Stimulated activated CD8-positive, alpha-beta memory T cell treated with anti-CD3 and anti-CD28 coated beads, Interleukin-4, amount 100 ng/mL, for 24 hours (primary cell): ENCODE measurements at places on chromosomes 3 and 15.

DNA sequence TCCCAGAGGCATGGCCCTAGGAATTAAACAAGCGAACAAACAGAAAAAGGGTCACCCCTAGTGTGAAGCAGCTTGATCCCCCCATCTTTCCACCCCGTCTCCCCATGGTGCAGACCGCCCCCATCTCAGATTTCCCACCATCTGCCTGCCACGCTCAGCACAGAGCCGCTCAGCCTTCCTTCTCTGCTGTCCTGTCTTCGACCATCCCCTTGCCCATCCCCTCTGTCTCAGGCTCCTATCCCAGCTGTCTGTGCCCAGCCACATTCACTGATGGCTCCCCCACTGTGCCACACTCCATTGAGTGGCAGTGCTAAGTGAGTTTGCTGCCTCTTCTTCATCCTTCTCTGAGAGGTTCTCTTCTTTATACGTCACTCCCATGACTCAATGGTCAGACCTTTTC, 11.7 kb upstream of the BTBD1 start:
- no peak for DNase-seq

- no peak for DNase-seq
Measured at GRCh38 chr15:73326157-73326556, 42.6 kb downstream of the HCN4 start.

DNA sequence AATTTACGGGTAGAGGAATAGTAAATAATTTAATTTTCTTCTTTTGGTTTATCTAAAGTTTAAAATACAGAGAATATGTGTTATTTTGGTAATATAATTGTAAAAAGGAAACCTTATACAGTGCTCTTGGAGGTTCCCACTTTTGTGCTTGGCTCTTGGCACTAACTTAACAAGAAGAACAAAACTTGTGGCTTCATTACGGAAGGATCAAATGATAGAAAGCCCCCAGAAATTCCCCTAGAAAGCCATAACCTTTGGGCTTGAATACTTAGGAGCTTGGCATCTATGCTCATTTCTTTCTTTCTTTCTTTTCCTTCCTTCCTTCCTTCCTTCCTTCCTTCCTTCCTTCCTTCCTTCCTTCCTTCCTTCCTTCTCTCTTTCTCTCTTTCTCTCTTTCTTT, 197.5 kb downstream of the SOX2 start:
- DNase-seq, result no peak

GRCh38 chr3:85574006-85574705, 615.4 kb downstream of the CADM2 start:
- no peak for DNase-seq

- no peak for DNase-seq
Measured at GRCh38 chr3:105598042-105598796, 231.5 kb downstream of the ALCAM start.

DNA sequence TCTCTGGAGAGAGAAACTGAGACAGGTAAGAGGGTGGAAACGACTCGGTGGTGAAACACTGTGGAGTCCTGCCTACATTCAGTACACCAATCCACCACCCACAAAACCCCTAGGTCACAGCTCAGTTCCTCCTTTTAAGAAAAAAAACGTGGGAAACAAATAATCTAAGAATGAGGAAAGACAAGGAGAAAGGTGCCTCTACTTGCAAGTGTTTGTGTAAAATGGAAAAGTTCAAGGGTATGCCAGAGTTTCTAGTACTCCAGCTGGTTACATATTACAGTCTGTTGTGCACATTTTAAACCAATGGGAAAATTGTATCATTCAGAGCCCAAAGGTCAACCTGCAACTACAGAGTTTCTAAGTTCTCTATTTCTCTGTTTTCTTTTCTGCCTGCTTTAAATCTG, 32.2 kb downstream of the HGD start:
- DNase-seq, result no peak

DNA sequence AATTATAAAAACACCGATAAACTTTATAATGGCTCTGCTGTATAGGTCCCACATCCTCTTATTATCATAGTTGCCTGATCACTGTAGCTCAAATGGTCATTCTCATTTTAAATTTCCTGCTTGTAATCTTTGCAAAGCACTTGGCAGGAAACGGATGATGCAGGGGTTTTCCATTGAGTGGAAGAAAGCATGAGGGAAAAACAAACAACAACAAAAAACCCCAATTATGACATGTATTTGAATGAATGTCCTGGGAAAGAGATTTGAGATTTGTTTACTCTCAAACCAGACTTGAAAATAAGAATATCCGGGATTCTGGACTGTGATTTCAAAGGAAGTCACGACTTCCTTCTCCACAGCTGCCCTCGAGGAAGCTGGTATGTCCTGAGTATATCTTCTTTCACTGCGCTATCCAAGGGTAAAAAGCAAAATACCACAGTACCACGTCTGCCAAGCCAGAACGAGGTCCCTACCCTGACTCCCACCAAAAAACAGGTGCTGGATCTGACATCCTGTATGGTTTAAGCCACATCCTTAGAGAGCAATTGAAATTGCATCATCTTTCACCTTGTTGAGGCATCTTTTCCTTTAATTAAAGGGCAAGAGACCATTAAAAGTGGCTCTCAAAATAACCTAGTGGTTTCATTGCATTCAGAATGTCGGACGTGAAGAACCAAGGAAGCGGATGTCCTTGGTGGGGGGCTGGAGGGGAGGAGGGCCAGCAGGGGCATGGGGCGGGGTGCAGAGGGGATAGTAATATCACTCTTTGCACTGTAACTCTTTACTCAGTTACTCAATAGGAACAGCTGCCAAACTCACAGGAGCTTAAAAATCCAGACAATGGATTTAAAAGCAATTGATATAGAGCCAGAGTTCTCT, 13.5 kb upstream of the TIPIN start:
- DNase-seq, result no peak

DNA sequence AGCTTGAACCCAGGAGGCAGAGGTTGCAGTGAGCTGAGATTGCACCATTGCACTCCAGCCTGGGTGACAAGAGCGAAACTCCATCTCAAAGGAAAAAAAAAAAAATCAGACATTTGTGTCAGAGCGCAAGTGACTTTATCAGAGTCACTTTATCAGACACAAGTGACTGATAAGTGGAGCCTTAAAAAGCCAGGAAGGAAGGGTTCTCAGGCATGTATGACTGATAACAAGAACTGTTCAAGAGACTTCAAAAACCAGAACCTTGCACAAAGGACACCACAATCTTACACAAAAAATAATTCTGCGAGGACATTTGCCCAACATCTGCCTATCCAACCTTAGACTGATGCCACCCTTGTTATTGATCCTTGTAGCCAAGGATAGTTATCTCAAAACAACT, 13.3 kb upstream of the CFAP44 start:
- no peak for DNase-seq

DNA sequence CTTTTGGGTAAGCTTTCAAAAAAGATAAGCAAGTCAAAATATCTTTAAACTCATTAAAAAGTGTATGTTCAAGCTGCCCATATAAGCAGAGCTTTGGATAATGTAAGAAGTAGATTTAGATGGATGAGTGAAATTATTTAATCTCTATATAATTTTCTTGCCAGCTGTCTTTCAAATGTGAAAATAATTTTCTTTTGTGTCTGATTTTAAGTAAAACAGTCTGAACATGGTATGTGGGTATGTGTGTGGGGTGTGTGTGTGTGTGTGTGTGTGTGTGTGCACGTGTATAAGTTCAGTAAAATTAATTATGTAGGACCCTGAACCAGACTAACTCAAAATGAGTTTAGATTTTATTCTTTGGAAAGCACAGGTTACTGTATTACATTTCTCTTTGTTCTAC, 155.2 kb upstream of the CGNL1 start:
- DNase-seq, result no peak

DNA sequence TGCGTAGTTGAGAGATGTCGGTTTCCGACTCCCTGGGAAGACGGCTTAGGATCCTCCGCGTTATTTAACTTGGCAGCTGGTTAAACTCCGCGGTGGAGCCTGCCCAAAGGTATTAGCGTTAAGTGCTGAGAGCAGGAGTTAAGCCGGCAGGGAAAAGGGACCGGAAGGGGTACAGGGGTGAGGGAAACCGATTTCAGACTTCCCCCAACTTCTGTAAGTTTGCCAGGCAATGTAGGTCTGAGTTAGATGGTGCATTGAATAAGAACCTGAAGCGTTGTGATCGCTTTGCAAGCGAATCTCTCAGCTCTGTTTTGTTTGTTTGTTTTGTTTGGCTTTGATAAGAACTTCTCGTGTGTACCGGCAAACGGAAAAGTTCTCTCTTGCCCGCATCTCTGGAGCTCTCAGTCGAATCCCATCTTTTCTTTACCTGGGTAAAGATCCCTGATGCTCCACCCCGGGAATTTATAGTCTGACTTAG, 6.0 kb upstream of the FEZF2 start:
- DNase-seq, result no peak

- DNase-seq, result no peak
Measured at GRCh38 chr3:100606894-100607512, 2.4 kb upstream of the ADGRG7 start.

DNA sequence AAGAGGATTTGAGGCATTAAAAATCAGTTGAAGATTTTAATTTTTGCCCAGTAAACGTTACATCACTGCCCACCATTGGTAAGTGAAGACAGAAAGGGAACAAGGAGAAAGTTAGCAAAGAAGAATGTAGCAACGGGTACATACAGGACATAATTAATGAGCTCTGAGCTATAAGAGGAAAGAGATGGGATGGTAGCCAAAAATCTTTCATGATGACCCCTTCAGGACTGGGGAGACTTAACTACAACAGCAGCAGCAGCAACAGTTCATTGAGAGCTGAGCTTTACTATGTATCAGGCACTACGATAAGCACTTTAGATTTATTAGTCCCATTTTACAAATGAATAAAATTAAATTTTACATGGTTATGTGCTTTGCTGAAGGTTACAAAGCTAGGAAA, 18.4 kb downstream of the EMC4 start:
- no peak for DNase-seq

DNA sequence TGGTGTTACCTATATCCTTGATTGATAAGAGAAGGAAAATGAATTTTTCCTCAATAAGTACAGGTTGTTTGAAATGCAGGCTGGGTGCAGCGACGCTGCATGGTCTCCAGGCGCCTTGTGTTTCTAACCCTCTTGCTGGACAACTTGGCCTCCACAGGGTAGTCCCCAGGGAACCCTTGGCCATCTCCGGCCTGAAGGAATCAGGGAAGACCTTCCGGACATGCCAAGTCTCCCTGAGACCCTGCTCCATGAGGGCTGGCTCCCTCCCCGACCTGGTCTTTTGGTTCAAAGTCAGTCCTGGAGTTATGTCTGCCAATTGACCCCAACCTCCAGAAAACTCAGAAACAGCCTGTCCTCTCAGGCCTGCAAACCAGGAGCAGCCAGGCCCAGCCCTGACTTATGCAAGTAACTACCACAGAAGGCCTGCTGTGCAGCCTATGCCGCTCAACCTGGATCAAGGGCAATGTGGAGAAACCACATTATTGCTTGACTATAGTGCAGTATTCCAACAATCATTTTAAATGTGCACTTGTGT, 98.3 kb downstream of the LIPC start:
- DNase-seq, result no peak

DNA sequence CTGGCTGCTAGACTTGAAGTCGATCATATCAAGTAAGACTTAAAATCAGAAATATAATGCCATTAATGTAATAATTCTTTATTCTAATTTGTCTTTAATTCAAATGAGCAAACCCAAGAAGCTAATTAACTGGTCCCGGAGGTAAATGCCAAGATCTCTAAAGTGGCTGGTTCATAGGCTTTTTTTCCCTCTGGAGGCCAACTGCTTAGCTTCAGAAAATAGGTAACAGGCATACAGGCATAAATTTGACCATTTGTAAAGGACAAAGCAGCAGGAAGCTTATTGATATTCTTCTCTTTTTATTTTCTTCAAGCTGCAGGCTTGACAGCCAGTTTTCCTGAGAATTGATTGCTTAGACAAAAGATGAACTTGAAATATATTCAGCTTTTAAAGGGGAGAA, 158.6 kb upstream of the RAP2B start:
- no peak for DNase-seq

GRCh38 chr3:126442856-126443242, 32.8 kb downstream of the ZXDC start:
- no peak for DNase-seq
